ENCODE measurements at places on chromosomes 11 and 22.

GRCh38 chr11:29389793-29390192 lies 627.0 kb downstream of the KCNA4 start:
- no peak for DNase-seq

DNA sequence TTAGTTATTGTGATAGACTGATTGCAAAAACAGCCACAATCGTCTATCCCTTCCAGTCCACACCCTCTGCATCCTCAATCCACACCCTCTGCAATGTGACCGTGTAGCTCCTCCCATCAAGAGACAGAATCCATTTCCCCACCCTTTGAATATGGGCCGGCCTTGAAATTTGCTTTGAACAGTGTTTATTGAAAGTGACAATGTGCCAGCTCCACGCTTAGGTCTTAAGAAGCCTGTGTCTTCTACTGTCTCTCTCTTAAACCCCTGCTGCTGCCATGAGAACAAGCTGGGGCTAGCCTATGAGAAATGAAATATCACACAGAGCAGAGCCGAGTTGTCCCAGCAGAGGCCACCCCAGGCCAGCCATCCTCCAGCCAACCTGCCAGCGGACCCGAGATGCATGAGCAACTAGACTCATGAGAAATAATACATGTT lies 22.3 kb upstream of the MICAL2 start:
- DNase-seq: peak; percentile 63

DNA sequence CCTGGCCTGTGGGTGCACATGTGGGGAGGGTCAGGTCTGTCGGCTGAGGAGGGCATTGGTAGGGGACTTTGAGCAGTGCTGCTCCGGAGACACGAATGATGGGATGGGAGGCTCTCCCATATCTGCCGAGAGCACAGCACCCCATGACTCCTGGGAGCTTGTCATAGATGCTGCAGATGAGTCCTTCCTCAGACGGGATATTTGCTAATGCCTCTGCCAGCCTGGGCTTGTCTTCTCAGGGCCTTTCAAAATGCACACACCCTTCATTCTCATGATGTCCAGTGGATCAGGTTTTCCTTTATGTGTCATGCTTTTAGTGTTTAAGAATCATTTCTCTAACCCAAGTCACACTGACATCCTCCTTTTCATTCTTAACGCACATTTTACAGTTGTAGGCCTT lies 8.1 kb upstream of the RNH1 start:
- no peak for DNase-seq

- no peak for DNase-seq
These were observed 10.7 kb downstream of the TBRG1 start for GRCh38 chr11:124633355-124633754.

GRCh38 chr11:45658292-45658991 lies 7.0 kb downstream of the CHST1 start:
- no peak for DNase-seq

- DNase-seq: no peak
These were observed 4.0 kb downstream of the AIFM3 start for GRCh38 chr22:20970939-20971657.

GRCh38 chr11:67002297-67002913 lies 20.5 kb upstream of the SYT12 start:
- DNase-seq: no peak

GRCh38 chr22:21626073-21626734 lies 3.6 kb downstream of the YDJC start:
- DNase-seq: no peak

GRCh38 chr11:128868841-128869671 lies 2.0 kb upstream of the KCNJ1 start:
- DNase-seq: peak; percentile 59

GRCh38 chr11:13782390-13783075 lies 114.1 kb downstream of the FAR1 start:
- DNase-seq: no peak

DNA sequence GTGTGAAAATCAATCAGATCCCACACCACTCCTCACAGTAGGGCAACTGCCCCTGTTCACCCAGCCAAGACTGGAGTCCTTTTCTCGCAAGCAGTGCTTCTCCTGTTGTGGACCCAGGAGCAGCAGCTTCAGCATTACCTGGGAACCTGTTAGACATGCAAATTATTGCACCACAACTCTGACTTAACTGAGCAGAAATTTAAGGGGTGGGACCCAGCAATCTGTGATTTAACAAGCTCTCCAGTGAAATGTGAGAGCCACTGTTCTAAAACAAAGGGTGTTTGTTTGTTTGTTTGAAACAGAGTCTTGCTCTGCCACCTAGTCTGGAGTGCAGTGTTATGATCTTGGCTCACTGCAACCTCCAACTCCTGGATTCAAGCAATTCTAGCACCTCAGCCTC lies 591.4 kb downstream of the SOX6 start:
- no peak for DNase-seq

DNA sequence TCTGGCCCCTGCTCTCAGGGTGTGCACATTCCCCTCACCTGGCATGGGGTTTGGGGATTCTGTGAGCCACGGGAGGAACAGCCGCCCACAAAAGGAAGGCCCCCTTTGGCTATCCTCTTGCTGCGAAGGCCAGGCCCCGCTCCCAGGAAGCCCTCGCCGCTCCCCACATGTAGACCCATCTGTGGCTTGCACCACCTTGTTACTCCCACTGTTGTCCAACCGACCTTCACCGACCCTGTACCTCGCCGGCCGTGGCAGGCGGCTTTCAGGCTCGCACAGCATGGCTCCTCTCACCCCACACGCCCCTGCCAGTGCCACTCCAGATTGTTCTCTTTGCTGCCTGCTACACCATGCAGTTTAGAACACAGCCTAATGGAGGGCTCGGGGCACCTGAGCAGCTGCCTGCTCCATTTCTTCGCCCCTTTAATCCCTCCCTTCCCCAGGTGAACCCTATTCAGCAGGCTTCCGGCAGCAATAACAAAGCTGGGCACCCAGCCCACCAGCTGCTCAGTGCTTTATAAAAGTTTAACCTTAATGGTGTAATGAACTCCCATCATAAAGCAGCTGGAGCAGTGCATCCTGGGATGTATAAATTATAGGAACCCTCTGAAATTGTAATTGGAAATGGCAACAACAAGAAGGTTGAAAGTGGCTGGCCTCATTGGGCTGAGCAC lies 10.7 kb downstream of the DAGLA start:
- DNase-seq: no peak

GRCh38 chr22:40000171-40000570 lies 5.4 kb downstream of the FAM83F start:
- no peak for DNase-seq

DNA sequence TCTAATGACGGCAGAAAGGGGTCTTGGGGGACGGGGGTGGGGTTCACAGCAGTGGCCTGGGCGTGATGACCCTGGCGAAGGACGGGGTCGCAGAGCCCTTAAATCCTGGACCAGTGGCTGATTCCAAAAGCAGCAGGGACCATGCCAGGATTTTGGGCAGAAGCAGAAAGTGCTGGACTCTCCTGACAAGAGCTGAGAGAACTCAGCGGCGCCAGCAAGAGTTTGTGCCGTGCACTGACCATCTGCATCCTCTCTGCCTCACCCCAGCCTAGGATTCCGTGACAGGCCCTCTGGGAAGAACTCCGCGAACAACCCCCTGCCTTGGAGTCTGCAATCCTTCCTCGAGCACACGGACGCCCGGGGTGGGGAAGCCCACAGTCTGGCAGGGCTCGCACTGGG lies 644 bp upstream of the NDUFV1 start:
- DNase-seq: no peak

- DNase-seq: no peak
These were observed 354 bp downstream of the POLR2L start for GRCh38 chr11:841981-842369.

DNA sequence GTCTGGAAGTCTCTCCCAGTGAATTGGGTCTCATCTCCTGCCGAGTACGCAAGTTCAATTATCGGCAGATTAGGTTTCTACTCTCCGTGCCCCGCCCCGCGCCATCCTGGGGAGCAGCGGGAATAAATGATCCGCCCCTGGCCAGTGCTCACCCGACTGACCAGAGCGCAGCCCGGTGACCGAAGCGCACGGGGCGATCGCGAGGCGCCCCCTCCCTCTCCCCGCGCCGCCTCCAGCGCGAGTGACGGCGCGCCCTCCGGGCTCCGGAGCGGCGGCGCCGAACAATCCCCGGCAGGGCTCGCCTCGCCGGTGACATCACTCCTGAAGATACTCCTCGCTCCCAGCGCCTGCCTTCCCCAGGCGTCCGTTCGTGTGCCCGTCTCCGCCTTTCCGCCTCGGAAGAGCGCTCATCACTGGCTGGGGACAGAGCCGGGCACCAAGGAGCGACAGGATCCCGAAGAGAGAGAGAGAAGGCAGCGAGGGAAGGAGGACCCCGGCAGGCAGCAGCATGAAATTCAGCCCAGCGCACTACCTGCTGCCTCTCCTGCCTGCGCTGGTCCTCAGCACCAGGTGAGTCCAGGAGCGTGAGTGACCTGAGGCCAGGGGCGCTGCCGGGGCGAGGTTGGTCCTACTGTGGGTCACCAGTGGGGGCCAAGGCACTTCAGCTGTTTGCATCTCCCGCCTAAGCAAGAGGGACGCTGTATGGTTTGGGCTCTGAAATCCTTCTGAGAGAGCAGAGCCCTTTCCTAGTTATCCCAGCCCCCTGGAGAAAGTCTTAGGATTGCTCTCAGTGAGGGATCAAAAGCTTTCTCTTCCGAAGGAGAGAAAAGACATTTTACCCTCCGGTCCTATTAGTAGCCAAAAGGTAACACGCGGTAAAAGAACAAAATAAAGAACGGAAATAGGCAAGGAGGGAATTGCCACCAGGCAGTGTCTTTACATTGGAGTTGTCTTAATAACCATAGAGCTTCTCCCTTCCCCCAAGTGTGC lies at the start of gene LUZP2:
LUZP2 (plus strand) TSS at position 318 of the 990 bp plus-strand sequence.
- DNase-seq: no peak

DNA sequence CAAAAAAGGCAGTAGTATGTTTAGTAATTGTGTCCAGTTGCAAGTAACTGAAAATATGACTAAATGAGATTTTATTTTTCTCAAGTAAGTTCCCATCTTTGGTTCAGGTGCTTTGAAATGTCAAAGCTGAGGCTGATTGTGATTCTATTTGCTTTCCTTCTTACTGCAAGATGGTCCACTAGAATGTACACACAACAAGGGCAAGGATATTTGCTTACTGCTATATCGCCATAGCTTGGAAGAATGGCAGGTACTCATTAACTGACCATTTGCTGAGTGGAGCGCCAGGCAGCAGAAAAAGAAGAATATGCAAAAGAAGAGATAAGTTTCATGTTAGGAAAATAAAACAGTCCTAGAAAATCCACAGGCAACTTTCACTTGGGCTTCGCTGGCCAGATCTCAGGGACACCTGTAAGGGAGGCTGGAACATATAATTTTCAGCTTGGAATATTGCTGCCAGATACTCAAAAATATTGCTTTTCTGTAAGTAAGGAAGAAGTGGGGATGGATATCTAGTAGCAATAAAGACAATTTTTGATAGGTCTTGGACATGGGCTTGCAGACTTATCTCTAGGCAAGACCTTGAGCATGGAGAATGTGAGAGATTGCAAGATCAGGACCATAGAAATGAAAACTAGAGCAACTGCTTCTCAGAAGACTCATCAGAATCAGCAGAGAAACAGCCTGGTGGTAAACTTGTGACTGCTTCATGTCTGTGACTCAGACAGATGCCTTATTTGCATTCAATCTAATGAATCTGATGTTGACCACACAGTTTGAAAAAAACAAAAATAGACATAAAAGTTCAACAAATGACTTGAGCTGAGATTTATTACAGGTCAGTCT lies 44.8 kb upstream of the OR9Q1 start:
- no peak for DNase-seq

DNA sequence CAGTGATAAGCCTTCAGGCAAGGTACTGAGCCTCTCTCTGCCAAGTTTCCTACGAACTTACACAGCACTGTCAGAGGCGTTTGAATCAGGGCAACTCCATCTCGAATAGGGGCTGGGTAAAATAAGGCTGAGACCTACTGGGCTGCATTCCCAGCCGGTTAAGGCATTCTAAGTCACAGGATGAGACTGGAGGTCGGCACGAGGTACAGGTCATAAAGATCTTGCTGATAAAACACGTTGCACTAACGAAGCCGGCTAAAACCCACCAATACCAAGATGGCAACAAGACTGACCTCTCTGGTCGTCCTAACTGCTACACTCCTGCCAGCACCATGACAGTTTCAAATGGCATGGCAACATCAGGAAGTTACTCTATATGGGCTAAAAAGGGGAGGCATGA lies 20.4 kb upstream of the POGLUT3 start:
- no peak for DNase-seq

DNA sequence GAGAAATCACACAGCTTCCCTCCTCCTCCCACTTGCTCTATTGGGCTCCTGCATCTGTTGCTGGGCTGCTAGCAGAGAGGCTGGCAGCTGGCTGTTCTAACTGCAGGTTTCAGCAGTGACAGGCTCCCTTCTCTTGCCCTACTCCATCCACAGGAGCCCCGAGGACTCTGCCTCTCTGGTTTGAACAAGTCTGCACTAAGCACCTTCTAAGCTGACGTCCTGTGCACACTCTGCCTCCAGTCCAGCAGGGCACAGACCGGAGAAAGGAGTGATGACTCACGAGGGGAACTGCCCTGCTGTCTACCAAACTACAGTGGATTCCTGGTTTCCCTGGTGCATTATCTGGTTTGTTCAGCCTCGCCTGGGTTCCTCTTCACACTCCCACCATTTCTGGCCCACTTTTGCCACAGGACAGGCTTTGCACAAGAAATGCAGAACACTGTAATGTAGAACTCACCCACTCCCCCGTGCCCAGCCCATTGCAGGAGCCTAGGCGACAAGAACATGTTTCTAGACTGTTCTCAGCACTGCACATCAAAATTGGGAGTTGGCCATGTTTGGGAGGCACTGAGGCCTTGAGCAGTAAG lies 26.0 kb downstream of the IL10RA start:
- no peak for DNase-seq

- no peak for DNase-seq
These were observed 1598.1 kb downstream of the FAM181B start for GRCh38 chr11:81135570-81135969.

GRCh38 chr11:10058356-10058755 lies 235.7 kb downstream of the SBF2 start:
- DNase-seq: no peak

- DNase-seq: no peak
These were observed 134.6 kb upstream of the TRPC6 start for GRCh38 chr11:101718402-101718801.

- no peak for DNase-seq
These were observed 669 bp downstream of the RPL27A start for GRCh38 chr11:8683115-8683807.

- DNase-seq: no peak
These were observed 47.7 kb downstream of the C11orf58 start for GRCh38 chr11:16786131-16786530.

DNA sequence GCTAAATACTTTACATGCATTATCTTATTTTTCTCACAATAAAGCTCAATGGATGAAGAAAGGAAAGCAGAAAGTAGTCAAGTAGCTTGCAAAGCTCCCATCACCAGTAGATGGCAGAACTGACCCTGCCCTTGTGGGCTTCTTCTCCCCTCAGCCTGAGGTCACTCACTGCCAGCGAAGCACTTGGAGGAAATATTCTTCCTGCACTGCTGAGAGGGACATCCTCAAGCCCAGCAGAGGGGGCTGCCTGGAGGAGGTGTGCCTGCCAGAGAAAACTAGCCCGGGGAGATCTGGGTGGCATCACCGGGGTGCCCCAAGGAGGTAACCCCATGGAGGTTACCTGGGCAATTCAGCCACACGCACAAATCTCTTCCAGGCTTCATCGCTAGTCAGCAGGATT lies 6.6 kb downstream of the APOL4 start:
- peak; percentile 61 for DNase-seq

GRCh38 chr11:132111838-132112237 lies 741.4 kb downstream of the NTM start:
- DNase-seq: no peak

Data from CD4-positive, CD25-positive, alpha-beta regulatory T cell (primary cell).